Midbrain (tissue), 1 donor: ENCODE measurements at places on chromosomes 6 and 20.

GRCh38 chr6:55567558-55567957, 11.4 kb downstream of the HMGCLL1 start:
- no peak for DNase-seq

DNA sequence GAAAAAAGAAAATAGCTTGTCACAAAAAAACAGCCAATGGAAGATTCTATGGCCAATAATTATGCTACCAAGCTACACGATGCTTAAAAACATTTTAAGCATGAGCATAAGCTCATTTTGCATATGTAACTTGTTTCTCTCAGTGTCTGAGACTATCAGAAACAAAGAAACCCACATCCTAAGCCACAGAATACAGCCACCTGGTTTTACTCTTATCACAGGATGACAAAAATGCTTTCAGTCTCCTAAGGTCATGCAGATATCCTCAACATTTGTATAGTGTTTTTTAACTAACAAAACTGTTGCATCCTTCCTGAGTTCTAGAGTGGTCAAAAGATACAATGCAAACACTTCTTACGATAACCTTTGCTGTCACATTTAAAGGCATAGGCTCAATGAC, 172.1 kb upstream of the RUNX2 start:
- DNase-seq = no peak

DNA sequence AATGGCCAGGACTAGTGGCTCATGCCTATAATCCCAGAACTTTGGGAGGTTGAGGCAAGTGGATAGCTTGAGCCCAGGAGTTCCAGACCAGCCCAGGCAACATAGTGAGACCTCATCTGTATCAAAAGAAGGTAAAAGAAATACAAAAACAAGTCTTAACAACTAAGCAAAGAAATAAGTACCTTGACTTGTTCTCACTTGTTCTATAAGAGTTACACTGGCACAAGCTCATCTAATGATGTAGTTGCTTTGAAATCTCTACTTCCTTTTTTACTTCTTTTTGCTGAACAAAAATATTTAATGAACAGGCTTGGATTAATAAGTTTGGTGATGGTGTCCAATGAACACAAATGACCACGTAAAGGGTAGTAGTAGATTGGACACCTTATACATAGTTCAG, 72.2 kb downstream of the SGK1 start:
- no peak for DNase-seq

DNA sequence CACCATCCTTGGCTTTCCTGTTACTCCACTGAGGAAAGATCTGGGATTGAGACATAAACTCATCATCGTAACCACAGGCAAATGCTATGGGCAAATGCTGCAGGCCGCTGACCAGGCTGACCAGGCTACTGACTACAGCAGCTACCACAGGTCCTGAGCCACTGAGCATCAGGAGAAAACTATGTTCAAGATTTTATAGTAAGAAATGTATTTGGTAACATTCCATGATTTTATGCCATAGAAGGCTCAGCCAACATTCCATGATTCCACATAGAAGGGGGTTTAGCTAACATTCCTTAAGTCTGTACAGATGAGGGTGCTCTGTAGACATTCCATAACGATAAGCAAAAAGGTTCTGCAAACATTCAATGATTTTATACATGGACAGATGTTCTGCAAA, 16.1 kb upstream of the B4GALT5 start:
- DNase-seq = no peak

GRCh38 chr6:22003287-22003686, 293.5 kb downstream of the PRL start:
- no peak for DNase-seq

GRCh38 chr6:6795393-6795792, 206.9 kb downstream of the LY86 start:
- no peak for DNase-seq

GRCh38 chr6:636488-636887, 20.4 kb downstream of the HUS1B start:
- no peak for DNase-seq

DNA sequence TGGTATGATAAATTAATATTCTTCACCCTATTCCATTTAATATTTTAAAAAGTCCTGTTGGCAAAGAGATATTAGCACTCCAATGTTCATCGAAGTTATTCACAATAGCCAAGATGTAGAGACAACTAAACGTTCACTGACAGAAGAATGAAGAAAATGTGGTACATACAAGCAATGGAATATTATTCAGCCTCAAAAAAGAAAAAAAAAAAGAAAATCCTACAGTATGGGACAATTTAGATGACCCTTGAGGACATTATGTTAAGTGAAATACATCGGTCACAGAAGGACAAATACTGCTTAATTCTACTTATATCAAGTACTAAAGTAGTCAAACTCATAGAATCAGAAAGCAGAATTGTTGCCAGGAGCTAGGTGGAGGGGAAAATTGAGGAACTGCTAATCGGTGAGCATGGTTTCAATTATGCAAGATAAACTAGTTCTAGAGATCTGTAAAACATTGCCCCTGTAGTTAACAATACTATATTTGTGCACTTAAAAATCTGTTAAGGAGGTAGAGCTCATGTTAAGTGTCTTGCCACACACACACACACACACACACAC, 4.7 kb downstream of the GCLC start:
- DNase-seq = no peak
